ENCODE measurements at places on chromosomes 3 and 15.

GRCh38 chr3:47007482-47008233, 28.2 kb downstream of the NBEAL2 start:
- DNase-seq: no peak

DNA sequence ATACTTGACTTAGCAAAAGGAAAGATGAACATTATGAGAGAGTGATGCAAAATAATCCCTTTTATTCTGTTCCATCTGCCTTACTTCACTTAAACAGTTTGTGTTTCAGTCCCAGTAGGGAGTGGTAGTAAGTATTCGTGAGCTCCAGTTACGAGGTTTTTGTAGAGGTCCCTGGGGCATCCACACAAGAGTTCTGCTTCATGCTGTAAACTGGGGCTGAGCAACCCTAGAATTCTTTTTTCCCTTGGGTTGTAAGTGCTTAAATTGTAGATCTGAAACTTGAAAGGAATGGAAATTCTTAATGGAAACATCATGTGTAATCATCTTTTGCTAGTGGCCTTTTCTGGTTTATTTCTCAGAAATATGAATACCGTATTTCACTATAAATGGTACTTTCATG, 79.5 kb downstream of the SEMA6D start:
- DNase-seq: peak; percentile 16

DNA sequence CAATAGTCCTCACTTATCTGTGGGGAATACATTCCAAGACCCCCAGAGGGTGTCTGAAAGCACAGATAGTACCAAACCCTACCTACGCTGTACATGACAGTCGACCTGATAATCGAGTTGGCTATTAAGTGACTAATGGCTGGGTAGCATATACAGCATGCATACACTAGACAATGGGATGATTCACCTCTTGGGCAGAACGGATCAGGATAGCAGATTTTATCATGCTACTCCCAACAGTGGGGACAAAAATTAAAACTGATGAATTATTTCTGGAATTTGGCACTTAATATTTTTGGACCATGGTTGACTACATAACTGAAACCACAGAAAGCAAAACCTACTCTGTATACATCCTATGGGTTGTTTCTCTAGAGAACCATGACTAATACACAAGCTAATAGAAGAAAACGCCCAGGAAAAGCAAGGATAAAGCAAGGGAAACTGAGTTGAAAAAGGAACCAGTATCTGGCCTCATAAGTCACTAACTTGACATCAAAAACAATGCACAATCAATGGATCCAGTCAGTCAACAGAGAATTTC, 15.5 kb downstream of the ATG3 start:
- DNase-seq: no peak

- no peak for DNase-seq
These were observed 248.9 kb upstream of the WNT5A start for GRCh38 chr3:55735976-55736375.

- no peak for DNase-seq
These were observed 171.4 kb downstream of the CNTN3 start for GRCh38 chr3:74443102-74443501.

DNA sequence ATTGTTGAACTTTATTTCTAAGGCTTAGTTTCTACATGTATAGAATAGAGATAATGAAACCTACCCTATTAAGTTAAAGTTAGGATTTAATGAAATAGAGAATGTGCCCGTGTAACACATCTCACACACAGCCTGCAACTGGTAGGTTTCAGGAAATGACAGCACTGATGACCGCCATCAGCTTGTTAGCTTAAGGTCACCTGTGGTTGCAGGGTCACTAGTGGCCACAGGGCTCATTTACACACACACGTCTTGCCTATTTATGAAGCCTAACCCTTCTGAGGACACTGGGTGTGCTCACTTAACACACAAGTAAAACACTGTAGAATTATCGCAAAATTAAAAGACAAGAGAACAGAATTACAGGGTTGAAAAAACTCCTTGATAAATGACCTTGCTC, 20.1 kb downstream of the CHRM5 start:
- no peak for DNase-seq

- DNase-seq: no peak
These were observed 4.8 kb downstream of the PPP1R14D start for GRCh38 chr15:40823572-40824343.

GRCh38 chr15:34753236-34753894, 1.4 kb downstream of the GJD2 start:
- peak; percentile 17 for DNase-seq

DNA sequence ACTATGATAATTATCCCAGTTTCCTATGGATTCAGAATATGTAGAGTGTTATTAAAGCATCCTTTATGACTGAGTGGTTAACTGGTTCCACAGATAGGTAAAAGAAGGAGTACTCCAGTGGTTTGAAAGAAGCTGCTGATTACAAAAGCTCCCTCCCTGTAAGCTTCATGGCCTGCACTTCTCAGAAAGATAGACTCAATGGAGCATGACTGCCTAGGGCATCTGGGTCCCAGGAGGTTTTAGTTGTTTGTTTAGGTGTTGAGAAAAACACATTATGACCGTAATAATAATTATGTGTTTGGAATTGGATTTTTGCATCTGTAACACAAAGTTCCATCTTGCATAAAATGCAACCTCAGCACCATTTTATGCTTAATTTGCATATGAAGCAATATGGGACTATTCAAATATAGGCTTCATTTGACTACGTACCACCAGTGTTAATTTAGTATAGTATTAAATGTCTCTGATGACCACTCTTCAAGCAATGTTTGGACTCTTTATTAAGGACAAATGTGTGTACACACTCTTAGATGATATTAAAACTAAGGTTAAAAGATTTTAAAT, 121.1 kb downstream of the ROBO2 start:
- DNase-seq: no peak

GRCh38 chr15:80992441-80992840, 2.8 kb upstream of the MESD start:
- no peak for DNase-seq

DNA sequence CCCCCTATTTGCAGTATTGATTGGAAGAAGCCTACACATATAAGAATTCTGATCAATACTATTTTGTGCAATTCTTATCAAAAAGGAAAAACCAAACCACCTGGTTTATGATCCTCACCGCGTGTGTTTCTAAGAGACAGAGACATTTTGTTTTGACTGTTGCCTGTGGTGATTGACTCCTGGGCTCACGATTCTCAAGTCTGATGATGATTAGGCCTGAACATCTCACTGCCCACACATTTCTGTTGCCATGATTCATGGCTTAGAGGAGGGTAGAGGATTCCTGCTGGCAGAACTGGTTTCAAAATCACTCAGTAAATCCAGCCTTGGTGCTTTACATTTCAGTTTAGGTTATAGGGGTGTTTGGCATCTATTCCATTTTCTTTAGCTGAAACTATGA, 88.3 kb upstream of the UBE3A start:
- no peak for DNase-seq

DNA sequence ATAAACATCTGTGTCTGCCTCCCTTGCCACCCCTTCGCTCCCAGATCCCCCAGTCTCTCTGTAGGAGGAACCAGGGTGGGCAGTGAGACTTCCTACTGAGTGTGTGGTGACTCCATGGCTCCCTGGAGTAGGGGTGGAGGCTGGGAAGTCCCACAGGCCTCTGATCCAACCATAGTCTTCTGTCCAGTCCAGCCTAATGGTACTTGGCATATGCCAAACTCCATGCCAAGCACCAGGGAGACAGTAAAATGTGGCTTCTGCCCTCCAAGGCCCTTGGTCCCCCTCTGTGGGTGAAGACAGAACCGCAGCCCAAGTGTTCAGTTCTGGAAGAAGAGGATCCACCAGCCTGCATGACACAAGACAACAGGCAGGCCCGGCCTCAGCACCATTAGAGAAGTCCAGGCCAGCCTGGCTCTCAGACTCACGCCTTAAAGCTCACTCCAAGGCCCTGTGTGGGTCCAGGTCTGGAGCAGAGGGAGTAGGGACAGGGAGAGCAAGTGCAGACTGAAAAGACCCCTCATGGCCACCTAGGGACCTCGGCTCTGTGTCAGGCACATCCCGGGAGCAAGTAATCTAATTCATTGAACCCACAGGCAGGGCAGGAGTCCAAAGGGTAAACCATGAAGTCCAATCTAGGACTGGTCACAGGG, 112.7 kb downstream of the ETFA start:
- DNase-seq: no peak

GRCh38 chr3:41681479-41681878, 280.4 kb downstream of the ULK4 start:
- DNase-seq: no peak

DNA sequence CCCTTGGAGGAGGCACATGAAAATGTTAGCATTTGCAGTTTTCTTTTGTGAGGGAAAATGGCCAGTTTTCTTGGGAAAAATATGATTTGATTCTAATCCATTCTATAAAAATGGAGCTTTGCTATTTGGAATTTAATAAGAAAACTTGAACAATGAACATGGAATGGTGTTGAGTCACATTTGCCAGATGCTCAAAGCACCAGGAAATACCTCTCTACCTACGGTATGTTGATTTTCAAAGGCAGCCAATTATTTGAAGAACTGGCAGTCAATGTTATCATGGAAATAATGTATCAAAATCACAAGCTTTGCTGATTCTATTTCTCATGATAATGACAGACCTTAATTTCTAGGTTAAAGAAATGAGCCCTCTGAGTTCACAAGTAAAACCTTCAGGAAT, 14.9 kb downstream of the NME9 start:
- no peak for DNase-seq

- no peak for DNase-seq
These were observed 34.5 kb downstream of the NCEH1 start for GRCh38 chr3:172676196-172676922.

GRCh38 chr3:194587438-194587931, 45.7 kb downstream of the TMEM44 start:
- DNase-seq: no peak

DNA sequence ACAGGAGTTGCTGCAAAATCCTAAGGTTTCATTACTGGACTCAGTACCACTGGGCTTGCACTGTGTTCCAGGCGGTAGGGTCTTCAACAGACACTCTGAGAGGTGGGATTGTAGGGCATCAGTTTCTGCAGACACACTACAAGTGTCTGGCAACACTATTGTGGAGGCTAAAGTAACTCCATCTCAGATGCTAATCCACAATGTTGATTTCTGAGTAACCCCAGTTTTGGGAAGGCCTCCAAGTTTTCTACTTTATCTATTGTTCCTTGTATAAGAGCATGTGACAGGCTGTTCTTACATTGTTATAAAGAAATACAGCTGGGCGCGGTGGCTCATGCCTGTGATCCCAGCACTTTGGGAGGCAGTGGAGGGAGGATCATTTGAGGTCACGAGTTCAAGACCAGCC, 2.5 kb upstream of the ABHD5 start:
- no peak for DNase-seq

DNA sequence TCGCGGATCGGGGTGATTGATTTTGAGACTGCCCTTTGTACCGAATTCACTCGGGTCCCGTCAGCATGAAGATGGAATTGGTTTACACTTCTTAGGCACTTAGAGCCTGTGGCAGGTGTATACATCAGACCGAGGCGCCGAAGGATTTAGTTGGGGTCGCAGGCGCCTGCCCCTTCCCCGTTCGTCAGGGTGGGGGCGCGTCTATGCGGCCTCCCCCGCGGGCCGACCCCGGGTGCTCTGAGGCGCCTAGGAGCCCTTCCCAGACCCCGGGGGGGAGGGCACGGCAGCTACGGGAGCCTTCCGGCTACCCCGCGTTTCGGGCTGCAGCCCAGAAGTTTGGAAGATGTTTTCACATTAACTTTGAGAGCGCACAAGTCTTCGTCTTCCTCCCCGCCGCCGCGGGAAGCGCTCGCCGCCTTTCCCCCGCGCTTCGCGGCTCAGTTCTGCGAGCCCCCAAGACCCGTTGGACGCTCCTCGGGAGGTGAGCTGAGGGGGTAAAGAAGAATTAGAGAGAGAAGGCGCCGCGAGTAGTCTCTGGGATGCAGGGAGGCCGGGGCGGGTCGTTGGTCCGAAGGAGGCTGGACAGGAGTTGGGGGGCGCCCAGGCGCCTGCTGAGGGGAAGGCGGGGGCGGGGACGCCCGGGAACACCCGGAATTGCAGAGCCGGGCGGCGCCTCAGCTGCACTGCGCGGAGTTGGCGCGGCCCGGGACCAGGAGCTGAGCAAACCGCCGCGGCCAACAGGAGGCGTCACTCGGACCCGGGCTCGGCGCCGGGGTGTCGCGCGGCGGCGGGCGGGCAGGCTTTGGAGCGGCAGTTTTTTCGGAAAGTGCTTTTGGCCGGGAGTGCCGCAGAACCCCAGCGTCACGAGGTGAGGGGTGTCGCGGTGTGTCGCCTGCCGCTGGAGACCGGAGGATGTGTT, 780 bp downstream of the TIPARP start:
- DNase-seq: peak; percentile 74

DNA sequence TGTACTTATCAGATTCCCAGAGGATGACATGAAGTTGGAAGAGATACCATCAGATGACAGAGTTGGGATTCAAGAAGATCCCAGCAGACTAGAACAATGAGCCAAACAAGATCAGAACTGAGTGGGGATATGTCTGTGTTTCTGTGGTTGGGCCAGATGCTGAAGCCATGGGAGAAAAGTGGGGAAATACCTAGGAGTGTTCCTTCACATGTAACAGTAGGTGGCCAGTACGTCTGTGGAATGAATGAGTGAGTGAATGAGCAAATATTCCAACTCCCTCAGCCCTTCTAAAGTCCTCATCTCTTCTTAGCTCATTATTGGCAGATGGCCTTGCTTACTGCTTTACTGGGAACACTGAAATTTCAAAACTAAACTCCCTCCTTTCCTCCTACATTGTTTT, 32.2 kb upstream of the GREM1 start:
- no peak for DNase-seq

DNA sequence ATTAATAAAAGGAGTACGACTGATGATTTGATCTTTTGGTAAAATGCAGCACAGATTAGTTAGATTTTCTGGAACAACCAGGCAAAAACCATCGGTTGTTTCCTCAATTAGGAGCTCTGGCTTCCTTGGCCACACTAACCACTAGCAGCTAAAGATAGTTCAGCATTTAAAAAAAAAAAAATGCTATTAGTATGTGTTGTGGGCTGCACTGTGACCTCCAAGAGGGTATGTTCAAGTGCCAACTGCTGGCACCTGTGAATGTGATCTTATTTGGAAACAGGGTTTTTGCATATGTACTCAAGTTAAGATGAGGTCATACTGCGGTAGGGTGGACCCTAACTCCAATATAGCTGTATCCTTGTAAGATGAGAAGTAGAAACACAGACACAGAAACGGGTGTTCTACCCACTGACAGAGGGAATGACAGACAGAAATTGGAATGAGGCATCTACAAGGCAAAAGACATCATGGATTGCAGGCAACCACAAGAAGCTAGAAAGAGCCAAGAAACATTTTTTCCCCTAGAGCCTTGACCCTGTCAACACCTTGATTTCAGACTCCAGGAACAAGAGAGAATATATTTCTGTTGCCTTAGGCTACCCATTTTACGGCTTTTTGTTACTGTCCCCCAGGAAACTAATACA, 534.6 kb upstream of the ROBO2 start:
- no peak for DNase-seq

- DNase-seq: no peak
These were observed 46.1 kb downstream of the C2CD4A start for GRCh38 chr15:62112616-62113593.
